ENCODE measurements at places on chromosomes 16 and 17.

- no peak for DNase-seq
These were observed 15.1 kb upstream of the BAIAP2 start for GRCh38 chr17:81019563-81020442.

DNA sequence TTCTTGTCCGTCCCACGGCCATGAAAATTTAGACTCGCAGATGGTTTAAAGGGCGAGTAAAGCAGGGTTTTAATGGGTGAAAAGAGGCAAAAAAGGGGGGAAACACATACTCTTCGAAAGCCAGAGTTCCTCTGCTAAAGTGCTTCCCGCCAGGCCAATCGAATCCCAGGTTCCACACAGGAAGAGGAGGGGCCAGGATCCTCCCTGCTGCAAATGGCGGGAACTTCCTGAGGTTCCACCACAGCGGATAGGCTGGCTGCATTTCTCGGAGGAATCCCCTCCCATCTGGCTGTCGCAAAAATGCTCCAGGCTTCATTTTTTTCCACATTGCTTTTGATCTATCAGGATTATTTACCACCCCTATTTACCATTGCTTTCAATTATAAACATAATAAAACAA is 670.1 kb upstream of the CA10 start:
- DNase-seq: no peak

DNA sequence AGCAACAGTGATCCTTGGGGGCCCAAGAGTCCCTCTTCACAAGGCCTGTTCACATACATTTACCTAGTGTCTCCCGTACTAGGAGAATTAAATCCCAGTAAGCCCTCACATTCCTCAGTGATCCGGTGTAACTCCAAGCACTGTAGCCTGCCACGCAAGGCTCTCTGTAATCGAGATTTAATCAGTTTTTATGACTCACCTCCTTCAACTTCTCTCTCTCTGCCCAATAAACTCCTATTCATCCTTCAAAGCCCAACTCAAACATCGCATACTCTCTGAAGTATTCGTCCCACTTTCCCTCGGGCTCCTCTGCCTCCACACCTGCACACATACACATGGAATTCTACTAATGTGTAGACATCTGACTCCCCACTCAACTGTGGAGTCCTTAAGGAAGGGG is 141.8 kb downstream of the CMIP start:
- no peak for DNase-seq

DNA sequence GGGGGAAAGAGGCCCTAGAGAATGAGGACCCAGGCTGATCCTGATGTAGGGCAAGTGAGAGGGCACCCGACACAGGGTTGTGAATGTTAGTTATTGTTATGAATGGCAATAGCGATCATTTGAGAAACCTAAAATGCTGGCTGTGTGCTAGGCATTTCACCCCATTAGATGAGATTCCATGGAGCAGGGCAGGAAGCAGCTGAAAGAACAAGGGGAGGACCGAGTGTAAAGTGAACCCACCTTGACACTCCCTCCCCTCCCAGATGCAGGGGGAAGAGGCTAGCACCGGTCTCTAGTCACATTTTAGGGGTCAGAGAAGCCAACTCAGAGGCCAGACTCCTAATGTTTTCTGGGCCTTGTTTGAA is 553 bp upstream of the CORO6 start:
- no peak for DNase-seq

GRCh38 chr17:15284107-15284506 is 19.0 kb upstream of the PMP22 start:
- DNase-seq: no peak

- DNase-seq: no peak
These were observed 32.2 kb upstream of the MFSD6L start for GRCh38 chr17:8831234-8831849.

- DNase-seq: no peak
These were observed 6.0 kb upstream of the CDR2L start for GRCh38 chr17:74981318-74981978.

DNA sequence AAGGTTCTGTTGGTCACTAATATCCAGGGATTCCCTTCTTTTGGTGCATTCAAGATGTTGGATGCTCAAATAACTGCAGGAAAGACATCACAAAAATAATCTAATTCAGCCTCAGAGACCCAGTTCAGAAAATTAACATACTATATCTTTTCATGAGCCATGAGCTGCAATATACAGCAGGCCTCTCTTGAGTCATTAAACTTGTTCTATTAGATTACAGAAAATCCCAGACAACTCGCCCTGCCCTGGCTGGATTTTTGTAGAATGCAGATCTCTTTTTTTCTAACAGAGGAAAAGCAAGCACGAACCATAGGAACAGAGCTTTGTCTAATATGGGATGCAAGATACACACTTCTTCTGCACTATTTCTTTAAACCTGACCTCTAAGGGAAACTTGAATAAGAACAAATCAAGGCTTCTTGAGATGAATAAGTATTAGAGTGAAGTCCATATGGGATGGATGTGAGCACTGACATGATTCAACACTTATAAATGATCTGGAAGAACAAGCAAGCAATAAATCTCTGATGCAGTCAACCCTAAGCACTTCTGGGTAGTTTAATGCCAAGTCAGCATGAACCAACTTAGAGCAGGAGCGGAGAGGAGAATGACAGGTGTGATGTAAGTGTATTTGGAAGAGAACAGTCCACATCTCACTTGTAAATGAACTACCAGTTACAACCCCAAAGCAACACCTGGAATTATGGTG is 70.7 kb upstream of the GNAO1 start:
- no peak for DNase-seq

DNA sequence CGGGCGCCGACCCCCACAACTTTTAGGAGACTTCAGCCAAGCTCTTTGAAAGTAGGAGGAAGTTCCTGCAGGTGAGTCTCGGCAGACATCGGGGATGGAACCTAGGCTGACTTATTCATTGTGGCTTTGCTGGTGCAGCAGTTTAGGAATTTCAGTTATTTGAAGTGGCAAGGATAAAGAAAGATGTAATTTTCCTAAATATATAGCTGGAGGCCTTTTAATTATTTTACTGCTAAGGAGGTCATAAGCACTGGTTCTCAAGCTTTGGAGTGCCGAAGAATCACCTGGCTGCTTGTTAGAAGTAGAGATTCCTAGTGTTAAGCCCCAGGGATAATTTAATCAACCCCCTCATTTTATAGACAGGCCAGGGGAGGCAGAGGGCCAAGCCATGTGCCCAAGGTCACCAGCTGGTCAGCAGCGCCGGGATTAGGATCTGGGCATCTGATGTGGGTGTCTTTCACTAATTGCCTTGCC is 28.9 kb upstream of the BCAR1 start:
- no peak for DNase-seq

DNA sequence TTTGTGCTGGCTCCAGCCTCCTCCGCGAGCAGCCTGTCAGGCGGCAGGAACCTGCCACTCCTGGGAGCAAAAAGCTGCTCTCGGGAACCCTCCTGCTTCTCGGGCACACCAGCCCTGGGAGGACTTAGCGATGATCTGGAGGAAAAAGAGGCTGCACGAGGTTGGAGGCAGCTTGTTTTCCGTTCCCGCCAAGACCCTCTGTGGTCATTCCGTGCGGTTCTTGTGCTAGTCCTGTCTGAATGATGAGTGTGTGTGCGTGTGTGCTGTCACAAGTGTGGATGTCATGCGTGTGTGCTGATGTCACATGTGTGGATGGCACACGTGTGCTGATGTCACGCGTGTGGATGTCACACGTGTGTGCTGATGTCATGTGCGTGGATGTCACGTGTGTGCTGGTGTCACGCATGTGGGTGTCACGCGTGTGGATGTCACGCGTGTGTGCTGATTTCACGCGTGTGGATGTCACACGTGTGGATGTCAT is 150.0 kb downstream of the NPIPB11 start:
- no peak for DNase-seq

DNA sequence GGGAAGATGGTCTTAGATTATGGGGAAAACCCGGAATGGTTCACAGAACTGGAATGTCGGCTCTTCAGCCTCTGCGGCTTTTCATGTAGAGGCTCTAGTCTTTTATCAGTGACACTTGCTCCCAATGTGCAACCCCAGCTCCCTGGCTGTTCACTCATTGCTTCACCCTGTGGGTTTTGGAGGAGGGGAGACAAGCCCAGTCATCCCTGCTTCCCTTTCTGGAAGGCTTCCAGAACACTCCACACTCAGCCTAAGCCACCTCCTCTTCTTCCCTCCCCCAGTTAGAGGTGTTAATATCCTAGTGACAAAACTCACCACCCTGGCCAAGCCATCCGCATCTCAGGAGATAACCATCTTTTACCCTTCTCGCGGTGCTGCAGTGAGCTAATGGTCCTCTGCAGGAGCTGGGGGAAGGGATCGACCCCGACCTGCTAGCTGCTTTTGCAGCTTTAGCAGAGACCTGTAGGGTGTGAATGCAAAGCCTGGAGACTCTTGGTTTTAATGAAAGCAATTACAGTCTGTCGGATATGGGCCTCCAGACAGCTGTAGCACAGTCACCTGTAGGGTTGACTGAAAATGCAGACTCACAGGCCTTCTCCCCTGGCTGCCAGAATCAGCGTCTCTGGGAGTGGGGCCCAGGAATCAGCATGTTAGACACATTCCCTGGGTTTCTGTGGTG is 24.3 kb upstream of the LASP1NB start:
- no peak for DNase-seq

- DNase-seq: no peak
These were observed 5.0 kb downstream of the FHOD1 start for GRCh38 chr16:67242138-67242730.

- no peak for DNase-seq
These were observed 11.7 kb downstream of the CAVIN1 start for GRCh38 chr17:42411361-42411760.

DNA sequence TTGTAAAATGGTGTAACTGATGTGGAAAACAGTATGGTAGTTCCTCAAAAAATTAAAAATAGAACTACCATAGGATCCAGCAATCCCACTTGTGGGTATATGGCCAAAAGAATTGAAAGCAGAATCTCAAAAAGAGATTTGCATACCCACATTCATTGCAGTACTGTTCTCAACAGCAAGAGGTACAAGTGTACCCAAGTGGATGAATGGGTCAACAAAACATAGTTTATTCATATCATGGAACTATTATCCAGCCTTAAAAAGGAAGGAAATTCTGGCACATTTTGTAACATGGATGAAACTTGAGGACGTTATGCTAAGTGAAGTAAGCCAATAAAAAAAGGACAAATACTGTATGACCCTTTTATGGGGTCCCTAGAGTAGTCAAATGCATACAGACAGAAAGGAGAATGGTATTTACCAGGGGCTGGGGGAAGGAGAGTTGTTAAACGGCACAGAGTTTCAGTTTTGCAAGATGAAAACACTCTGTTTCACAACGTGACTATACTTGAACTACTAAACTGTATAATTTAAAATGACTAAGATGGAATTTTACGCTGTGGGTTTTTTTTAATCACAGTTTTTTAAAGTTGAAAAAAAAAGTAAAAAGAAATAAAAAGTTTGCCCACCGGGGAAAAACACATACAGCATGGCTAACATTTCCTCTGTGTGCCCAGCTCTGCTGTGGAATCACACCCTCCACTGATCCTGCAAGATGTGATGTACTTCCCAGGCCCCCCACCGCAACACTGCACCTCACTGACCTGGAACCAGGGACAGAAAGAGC is 6.1 kb downstream of the TVP23A start:
- DNase-seq: no peak

DNA sequence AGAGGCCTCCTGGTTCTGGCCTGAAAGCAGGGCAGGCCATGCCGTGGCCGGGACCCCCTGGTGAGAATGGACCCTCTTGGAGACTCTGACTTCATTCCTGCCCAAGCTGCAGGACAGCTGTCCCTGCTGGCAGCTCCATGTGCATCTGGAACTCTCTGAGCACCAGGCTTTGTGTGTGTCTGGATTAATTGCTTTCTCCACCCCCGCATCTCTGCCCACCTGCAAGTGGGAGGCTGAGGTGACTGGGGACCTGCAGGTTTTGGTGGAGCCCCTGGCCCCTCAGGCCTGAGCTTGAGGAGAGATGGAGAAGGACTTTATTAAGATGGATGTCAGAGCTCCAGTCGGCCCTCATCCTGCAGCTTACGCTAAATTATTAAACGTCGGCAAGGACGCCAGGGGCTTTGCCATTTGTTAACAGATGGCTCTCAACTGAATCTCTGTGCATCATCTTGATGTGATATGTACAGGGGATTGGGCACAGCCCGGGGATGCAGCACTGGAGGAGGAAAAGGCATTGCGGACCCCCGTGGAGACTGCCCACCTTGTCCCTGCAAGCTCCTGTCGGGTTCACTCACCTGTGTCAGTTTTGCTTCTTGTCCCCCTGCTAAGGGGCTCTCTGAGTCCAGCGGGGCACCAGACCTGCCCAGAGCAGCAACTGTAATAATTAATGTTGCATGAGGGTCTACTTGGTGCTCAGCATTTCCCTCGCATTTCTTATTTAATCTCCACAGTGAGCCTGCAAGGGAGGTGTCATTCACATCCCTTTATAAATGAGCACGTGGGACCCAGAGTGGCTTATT is 154.1 kb upstream of the RPL38 start:
- no peak for DNase-seq

- no peak for DNase-seq
These were observed 116.6 kb downstream of the MRTFB start for GRCh38 chr16:14187517-14188338.

DNA sequence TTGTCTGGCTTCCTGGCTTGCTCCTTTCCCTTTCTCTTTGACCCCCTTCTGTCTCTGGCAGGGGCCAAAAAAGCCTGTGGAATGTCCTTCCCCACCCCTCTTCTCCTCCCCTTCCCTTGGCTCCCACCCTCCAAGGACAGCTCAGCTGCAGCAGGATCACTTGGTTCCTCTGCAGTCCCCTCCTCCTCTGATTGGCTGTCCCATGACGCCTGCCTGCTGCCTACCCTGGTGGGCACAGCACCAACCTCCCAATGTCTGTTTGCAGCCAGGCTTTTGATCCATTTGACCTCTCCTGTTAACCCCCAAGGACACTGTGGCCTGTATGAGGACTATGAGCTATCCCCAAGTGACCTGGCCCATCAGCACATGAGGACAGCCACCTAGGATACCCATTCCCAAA is 14.8 kb upstream of the MTMR4 start:
- no peak for DNase-seq

DNA sequence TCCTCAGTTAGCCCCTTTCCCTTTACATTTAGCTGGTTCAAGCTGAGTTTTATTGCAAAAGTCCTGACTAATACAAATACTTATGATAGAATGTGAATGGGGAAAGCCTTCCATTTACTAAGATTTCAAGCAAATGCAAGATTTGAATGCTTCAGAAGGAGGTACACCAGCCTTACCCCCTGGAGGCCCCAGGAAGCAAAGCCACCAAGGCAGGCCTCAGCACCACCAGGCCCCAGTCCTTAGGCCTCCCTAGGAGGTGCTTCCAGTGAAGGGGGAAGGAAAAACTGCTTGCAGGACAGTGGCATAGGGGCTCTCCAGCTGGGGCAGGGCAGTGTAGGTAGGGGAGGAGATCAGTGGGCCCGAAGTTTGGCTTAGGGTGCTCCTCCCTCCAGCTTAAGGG is 7.3 kb upstream of the PRPSAP2 start:
- no peak for DNase-seq

DNA sequence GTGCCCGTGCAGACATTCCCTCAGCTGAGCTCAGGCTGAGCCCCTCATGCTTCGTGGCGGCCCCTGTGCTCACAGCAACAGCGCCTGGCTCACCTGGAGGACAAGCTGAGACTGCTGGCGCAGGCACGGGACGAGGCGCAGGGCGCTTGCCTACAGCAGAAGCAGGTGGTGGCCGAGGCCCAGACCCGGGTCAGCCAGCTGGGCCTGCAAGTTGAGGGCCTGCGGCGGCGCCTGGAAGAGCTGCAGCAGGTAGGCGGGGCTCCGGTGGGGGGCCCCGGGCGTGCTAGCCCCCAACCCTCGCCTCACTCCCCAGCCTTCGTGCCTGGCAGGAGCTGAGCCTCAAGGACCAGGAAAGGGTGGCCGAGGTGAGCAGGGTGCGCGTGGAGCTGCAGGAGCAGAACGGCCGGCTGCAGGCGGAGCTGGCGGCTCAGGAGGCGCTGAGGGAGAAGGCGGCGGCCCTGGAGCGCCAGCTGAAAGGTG is 1.4 kb upstream of the RAC3 start:
- DNase-seq: no peak

- DNase-seq: no peak
These were observed 365.6 kb downstream of the SLC39A11 start for GRCh38 chr17:72726936-72727335.

Data from stimulated activated CD4-positive, alpha-beta T cell treated with anti-CD3 and anti-CD28 coated beads, Interleukin-12 subunit alpha, Interleukin-12 subunit beta, amount 100 ng/mL, for 24 hours (primary cell).